Pericardium fibroblast (primary cell): ENCODE measurements at places on chromosomes 12 and 14. TPM values are rescaled to one million over a fixed set of nuclear protein-coding genes. Genes with fewer than 3 reads are reported as not detected.

Gene TMEM119
- 182 and 212 TPM in 2 replicates for total RNA-seq

Gene KRT6B
- not detected in 2 replicates for total RNA-seq

Gene HVCN1
- 1.3 and 2.2 TPM in 2 replicates for total RNA-seq

Gene ADAM21
- under 0.01 and 0.23 TPM in 2 replicates for total RNA-seq
